ENCODE measurements at places on chromosomes 2 and 18.

GRCh38 chr2:143146815-143147530 lies 17.8 kb downstream of the ARHGAP15 start:
- DNase-seq = no peak

DNA sequence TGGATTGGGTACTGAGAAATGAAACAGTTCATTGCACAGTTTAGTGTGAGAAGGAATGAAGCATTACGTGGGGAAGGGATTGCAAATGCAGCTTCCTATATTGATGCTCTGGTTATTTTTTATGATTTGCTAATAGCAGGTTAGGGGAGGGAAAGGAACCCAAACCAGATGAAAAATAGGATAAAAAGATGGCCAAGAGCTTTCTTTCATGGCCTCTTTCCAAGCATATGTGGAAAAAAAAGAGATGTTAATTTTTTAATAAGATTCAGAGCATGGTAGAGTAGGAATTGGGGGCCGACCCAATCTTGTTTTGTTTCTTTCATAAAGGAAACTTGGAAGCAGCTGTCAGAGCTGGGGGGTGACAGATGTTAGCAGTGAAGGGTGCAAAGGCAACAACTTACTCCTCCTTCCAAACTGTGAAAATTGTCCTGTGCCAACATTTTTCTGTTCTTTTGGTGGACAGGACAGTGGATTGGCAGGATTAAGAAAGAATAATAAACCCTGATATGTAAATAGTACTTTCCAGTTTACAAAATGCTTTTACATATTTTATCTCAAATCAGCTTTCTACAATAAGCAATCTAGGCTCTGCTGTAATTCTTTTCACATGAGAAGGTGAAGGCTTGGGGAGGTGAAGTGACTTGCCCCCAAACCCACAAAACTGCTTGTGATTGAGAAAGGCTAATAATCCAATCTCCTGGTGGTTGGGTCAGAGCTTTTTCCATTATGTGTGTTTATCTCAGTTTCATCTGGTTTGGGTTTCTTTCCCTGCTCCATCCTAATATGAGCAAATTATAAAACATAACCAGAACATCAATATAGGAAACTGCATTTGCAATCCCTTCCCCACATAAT lies 270.1 kb downstream of the ETAA1 start:
- no peak for DNase-seq

- no peak for DNase-seq
Observed at GRCh38 chr2:227320305-227321094, 4.6 kb upstream of the MFF start.

- DNase-seq = no peak
Observed at GRCh38 chr2:233084488-233084887, 24.3 kb downstream of the INPP5D start.

DNA sequence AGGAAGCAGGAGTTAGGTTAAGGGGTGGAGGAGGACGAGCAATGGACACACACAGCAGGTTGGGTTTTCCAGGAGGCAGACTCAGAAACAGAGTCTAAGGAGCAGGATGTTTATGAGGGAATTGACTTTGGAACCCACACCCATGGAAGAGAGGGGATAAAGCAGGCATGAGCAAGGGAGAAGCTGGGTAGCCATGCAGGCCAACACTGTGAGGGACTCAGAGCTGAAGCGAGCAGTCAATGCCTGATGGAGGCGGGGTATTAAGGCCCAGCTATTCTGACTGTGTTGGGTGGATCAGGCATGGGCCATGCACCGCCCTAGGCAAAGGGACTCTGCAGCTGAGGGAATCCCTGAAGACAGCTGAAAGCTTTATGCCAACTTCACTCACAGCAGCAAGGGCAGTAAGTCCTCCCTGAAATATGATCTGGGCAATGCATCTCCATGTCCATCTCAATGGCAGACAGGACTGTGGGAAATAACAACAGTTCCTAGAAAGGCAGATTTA lies 37.6 kb downstream of the TEX51 start:
- DNase-seq = no peak

GRCh38 chr2:197946562-197946961 lies 142.2 kb downstream of the PLCL1 start:
- no peak for DNase-seq

- no peak for DNase-seq
Observed at GRCh38 chr2:178057179-178057680, 15.3 kb downstream of the PDE11A start.

DNA sequence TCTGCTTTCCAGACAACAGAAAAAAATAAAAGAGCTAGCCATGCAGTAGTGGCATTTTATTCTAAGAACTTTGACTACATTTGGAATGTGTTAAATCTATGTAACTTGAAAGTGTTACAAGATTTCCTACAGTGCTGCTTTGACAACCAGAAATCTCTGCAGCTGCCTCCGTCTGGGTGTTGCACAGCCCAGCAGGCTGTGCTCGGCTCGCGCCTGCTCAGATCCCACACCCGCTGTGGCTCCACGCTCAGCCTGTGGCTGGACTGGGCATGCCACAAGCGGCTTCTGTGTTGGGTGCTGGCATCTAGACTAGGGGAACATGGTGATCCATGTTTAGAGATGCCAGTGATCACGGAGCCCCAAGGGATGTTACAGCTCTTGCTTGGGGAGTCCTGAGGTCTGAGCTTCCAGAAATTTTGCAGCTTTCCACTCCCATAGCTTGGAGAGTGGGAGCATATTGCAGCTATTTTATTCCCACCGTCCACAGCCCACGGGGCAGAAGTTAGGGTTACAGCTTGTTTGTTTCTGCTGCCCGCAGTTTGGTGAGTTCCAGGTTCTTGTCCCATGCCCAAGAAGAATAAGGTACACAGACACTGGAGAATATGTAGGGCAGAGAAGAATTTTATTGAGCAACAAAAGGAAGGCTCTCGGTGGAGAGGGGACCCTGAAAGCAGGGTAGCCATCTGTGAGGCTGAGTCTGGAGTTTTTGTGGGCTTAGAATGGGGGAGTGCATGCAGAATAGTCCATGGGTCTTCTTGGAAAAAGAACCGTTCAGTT lies 44.1 kb downstream of the FAM171B start:
- DNase-seq = no peak

DNA sequence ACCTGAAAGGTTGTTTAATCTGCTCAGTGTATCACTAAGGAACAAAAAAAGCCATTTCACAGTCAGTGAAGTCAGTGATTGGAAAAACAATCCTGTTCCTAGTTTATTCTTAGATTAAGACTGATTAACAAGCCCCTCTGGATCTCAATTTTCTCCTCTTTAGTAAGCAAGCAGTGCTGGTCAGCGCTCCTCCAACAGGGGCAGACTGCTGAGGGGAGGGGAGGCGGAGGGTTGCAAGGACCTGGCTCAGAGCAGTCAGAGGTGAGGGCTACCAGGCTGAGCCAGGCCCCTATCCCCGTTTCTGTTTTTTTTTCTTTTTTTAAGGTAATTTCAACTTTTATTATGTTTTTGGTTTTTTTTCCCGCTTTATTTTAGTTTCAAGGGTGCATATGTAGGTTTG lies 24.7 kb upstream of the KCNS3 start:
- no peak for DNase-seq

- no peak for DNase-seq
Observed at GRCh38 chr2:98519156-98519555, 74.5 kb downstream of the INPP4A start.

GRCh38 chr18:77346208-77346810 lies 96.7 kb downstream of the GALR1 start:
- no peak for DNase-seq

GRCh38 chr18:46562674-46563192 lies 94.3 kb downstream of the LOXHD1 start:
- no peak for DNase-seq

DNA sequence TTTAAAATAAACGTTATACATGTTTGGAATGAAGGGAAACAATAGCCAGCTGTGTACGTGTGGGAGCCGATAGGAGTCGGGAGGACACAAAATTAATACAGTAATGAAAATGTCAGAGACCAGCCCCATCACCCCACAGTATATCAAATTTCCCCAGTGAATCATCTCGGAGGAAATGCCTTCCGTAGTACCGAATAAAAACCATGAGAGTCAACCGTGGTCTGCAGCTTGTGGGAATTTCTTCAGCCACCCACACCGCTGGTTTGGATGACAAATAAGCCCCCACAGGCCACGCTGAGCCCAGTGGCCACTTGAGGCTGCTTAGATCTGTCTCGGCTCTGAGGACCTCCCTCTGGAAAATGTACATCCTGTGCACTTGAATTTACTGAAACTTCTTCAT lies 133.7 kb downstream of the COL6A3 start:
- DNase-seq = no peak

GRCh38 chr18:75246721-75247610 lies 36.4 kb downstream of the TSHZ1 start:
- no peak for DNase-seq

DNA sequence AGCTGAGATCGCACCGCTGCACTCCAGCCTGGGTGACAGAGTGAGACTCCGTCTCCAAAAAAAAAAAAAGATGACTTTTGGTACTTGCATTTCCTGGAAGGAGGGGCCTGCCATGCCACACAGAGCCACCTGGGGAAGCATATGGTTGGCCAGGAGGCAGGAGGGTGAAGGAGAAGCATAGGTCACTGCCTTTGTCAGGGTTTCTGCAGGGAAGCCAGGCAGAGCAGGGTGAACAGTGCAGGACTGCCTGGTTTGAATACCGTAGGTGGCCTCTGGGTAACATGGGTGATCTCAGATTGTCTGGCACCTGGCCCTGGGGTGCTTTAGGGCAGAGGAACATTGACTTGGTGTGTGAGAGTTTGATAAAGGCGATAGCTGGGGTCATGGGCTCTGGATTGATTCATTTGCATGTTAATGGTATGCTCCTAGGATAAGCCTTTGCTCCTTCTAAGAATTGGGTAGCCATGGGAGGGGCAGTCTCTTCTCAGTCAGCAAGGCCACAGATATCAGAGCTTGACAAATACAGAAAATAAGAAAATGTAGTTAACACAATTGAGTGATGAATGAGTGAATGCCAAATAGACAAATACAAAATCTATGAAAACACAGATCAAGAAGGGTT lies 124.0 kb upstream of the SEC11C start:
- no peak for DNase-seq

- DNase-seq = no peak
Observed at GRCh38 chr2:67500541-67500940, 103.4 kb downstream of the ETAA1 start.

- DNase-seq = no peak
Observed at GRCh38 chr18:58453913-58454317, 175.0 kb downstream of the ALPK2 start.

GRCh38 chr2:112944971-112945370 lies 32.8 kb upstream of the IL36G start:
- DNase-seq = no peak

DNA sequence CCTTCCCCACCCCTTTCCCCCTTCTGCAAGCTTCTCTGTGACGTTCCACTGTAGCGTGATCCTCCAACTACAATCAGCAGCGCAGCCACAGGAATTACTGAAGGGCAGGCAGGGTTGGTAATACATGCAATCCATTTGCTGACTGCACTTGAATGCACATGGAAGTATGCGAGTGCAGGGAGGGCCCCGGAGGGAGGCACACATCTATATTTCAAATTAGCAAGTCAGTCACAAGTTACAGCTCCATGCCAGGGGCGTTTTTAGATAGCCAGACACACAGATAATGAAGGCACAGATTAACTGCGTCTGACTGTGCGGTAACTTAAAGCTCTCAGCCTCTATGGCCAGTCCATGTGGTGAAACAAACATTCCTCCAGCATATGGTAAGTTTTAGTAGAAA lies 209.2 kb upstream of the GATA6 start:
- no peak for DNase-seq

DNA sequence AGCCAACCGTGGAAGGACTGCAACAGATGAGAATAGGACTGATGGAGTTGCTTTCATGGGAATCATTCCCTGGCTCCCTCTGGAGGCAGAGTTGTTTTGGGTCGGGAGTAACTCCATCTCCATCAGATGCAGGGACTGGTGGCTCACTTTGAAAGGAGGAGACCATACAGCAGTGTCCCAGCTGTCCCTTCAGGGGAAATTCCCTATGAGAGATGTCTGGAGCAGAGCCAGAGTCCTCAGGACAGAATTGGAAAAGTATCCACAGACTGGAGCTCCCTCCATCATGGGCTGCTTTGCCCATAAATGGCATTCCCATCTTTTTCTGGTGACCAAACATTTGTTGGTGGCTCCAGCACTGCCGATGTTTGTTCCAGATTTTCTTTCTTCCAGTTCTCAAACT lies 144.3 kb downstream of the NCK2 start:
- no peak for DNase-seq

DNA sequence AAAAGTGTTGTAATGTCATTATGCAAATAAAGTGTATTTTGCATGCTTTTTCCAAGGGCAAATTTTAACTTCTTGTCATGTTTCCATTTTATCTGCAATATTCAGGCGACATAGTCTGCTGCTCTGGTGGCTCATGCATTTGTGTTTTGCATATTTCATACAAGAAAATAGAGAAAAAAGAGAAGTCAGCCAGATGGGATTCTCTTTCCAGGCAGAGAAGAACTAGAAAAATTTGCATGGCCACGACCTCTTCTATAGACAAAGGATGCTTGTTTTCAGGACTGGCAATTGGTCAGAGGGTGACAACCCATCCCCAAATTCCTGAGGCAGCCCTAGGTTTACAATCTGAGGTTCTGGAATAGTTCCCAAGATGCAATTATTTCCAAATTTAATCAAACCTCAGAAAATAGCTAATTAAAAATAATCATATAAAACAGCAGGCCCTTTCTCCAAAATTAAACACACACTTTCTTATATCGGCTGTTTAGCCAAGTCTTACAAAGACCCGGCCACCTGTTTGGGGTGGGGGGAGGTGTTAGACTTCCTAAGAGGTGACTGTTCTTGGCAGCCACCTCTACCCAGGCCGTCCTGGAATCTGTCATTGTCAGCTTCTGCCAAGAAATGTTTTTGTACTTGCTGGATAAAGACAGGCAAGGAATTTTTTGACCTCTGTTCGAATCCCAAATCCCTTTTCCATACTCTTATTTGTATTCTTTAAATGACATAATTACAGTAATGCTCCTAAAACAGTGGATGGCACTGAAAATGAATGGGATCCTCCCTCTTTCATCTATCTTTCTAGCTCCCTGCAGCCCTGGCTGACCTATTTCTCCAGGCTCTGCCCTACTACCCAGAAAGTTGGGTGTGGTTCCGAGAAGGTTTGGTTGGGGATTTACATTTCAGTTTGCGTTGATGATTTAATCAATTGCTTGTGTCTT lies 20.8 kb upstream of the SOS1 start:
- no peak for DNase-seq

- no peak for DNase-seq
Observed at GRCh38 chr18:2256577-2256976, 314.7 kb downstream of the METTL4 start.

DNA sequence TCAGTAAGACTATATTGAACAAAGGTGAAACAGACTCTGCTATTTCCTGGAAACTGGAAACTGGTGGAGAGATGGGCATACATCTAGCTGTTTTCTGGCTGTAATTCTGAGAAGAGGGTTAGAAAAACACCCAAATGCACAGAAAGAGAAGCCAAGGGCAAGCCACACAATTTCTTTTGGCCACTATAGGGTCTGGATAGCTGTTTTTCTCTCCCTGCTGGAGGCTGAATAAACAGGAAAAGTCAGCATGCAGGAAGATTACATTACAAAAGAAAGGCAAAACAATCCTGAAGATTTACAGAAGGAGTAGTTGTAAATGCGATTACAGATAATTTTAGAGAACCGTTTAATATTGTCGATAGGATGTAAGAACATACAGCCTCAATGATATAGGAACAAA lies 186.2 kb upstream of the REG3G start:
- no peak for DNase-seq

GRCh38 chr2:47087051-47087450 lies 68.1 kb downstream of the STPG4 start:
- no peak for DNase-seq

All from stimulated activated CD8-positive, alpha-beta memory T cell treated with anti-CD3 and anti-CD28 coated beads, Interleukin-7, amount 100 ng/mL, for 1 hour (primary cell).